ENCODE measurements at places on chromosomes 2 and 18. TPM values are rescaled to one million over a fixed set of nuclear protein-coding genes. Genes with fewer than 3 reads are reported as not detected.

The GPR35 gene
- polyA plus RNA-seq, result 1.5 TPM

The GKN2 gene
- not detected for polyA plus RNA-seq

The MC2R gene
- not detected for polyA plus RNA-seq

The TMEM178A gene
- 25.1 TPM for polyA plus RNA-seq

The REL gene
- polyA plus RNA-seq, result 0.39 TPM

The RGPD8 gene
- polyA plus RNA-seq, result 1.0 TPM

The ELMOD3 gene
- polyA plus RNA-seq, result 14.6 TPM

The DCDC2C gene
- polyA plus RNA-seq, result not detected

The SULT1C2 gene
- polyA plus RNA-seq, result not detected

The IL1RL2 gene
- polyA plus RNA-seq, result 0.14 TPM

The FEV gene
- 5.9 TPM for polyA plus RNA-seq

The NCKAP1 gene
- 40.4 TPM for polyA plus RNA-seq

The HJURP gene
- 18.9 TPM for polyA plus RNA-seq

The TPO gene
- polyA plus RNA-seq, result 0.14 TPM

The ITGB6 gene
- polyA plus RNA-seq, result not detected

The DUSP19 gene
- 0.95 TPM for polyA plus RNA-seq

The ITGA4 gene
- polyA plus RNA-seq, result 1.3 TPM

The KCNG2 gene
- polyA plus RNA-seq, result 0.20 TPM

- DNase-seq, result no peak
These were observed 74.0 kb downstream of the NAB1 start for GRCh38 chr2:190722835-190723234.

DNA sequence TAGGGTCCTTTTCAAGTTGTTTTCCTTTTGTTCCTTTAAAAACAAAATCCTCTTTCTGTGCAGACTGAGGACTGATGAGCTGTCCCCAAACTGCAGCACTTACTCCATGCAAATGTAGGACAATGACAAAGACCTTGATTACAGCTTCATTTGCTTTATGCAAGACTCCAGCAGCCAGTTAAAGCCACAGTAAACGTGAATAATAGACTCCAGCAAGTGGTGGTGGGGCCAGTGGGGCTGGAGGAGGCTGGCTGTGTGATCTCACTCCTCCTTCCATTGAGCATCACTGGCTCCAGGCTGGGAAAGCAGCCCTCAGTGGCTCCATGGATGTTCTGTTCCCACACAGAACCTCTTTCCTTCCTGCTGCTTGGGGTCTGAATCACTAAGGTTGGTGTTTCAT lies 306.0 kb upstream of the CELF4 start:
- DNase-seq, result no peak

- no peak for DNase-seq
These were observed 71.4 kb upstream of the ITGB6 start for GRCh38 chr2:160271171-160272086.

GRCh38 chr2:201883606-201884369 lies 77.5 kb downstream of the CDK15 start:
- DNase-seq, result peak; percentile 27

- no peak for DNase-seq
These were observed 83.0 kb downstream of the TGOLN2 start for GRCh38 chr2:85244828-85245227.

DNA sequence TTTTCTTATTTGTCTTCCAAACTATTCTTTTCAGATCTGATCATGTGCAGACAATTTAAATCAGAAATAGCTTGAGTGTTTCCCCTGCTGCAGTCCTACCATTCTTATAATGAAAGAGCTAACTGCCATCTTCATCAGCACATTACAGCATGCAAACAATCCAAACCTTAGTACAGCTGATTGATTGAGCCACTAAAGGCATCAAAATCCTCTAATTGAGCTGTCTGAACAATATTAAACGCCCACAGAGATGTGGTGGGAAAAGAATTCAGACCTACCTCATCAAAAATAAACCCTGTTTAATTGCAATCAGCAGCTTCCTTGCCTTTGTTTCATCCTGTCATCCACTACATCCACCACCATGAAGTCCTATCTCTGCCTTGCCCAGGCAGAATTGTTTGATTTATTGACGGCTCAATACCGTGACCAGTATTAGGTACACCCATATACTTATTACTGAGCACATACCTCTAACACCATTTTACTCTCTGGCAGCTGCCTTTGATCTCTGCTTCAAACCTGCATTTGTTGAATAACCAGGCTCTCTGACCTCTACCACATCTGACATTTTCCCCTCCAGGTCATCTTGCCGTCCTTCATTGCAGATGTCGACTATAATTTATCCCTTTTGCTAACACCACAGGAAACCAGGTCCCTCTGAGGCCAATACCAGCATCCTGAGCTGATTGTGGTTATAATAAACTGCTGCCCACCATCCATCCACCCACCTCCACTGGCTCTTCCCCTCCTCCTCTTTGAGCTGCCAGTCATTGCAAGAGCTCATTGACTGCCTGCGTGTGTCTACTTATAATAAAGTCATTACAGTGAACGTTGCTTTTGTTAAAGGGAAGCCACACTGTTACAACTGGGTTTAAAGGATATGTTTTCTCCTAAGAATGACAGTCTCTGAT lies 78.5 kb downstream of the RBM43 start:
- no peak for DNase-seq

DNA sequence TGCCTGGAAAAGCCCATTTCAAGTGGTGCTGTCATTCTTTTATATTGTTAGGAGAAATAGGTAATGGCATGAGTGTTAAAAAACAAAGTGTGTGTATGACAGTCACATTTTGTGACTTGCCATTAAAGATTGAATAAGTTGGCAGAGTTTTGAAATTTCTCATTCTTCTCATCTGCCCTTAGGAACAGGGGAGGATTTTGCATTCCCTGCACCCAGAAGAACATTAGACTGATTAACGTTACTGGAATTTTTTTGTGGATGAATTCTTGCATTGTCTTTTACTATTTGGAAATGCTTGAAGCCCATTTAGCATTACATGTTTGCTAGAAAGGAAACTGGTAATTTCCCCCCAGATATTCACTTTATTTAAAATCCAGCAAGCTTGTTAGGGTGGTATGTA lies 162.2 kb downstream of the BABAM2 start:
- DNase-seq, result no peak

GRCh38 chr18:22848615-22849014 lies 84.5 kb upstream of the RBBP8 start:
- DNase-seq, result no peak

- DNase-seq, result no peak
These were observed 32.8 kb downstream of the INSIG2 start for GRCh38 chr2:118121101-118121500.

DNA sequence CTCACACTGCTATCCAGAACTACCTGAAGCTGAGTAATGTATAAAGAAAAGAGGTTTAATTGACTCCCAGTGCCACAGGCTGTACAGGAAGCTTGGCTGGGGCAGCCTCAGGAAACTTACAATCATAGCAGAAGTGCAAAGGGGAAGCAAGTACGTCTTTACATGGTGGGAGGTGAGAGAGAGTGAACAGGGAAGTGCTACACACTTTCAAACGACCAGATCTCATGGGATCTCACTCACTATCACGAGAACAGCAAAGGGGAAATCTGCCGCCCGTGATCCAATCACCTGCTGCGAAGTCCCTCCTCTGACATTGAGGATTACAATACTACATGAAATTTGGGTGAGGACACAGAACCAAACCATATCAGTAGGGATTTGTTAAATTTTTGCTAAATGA lies 150.4 kb upstream of the NXPH2 start:
- DNase-seq, result no peak

GRCh38 chr2:173874003-173874893 lies 90.9 kb downstream of the SP3 start:
- no peak for DNase-seq

- DNase-seq, result no peak
These were observed 9.9 kb upstream of the TMEM37 start for GRCh38 chr2:119421741-119422140.

- DNase-seq, result no peak
These were observed 203.6 kb upstream of the KYNU start for GRCh38 chr2:142673836-142674235.

DNA sequence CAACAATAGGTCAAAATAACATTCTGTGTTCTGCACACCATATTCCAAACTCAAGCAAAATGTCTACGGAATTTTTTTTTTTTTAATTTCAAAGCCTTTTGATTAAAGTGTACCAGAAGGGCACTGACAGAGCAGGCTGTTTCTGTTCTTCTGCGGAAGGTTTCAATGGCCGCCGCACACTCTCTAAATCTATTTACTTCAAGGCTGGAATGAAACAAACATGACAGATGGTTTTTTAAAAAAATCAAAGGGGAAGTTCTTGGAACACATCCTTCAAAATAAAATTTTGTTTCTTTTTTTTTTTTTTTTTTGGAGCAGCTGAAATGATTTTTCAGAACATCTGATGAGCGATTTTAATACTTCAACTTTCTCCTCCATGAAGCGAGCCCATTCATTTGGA lies 259.1 kb downstream of the TXNL1 start:
- no peak for DNase-seq

GRCh38 chr18:8889489-8889888 lies 184.1 kb downstream of the MTCL1 start:
- no peak for DNase-seq

- no peak for DNase-seq
These were observed 83.8 kb downstream of the LRATD1 start for GRCh38 chr2:14716319-14716718.

GRCh38 chr18:24546307-24546706 lies 85.9 kb downstream of the HRH4 start:
- DNase-seq, result no peak

GRCh38 chr2:70707706-70708105 lies 60.3 kb downstream of the ADD2 start:
- no peak for DNase-seq

DNA sequence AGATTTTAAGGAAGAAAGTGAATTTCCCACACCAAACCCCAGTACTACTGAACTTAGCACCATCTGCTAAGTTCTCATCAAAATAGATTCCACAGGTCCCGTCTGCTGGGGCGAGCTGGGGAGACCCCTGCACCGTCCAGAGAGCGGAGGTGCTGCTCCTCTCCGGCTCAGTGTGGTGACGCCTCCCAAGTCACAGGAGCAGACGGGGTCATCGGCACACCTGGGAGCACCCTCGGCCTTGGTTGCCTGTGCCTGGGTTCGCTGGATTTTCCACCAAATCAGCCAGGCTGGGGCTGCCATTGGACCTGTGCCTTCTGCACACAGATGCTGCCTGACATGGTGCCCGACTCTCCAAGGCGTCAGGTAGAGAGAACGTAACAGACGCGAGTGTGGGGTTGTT lies 141.3 kb downstream of the PXDN start:
- DNase-seq, result no peak
